ENCODE measurements at places on chromosomes 7 and 10. TPM values are rescaled to one million over a fixed set of nuclear protein-coding genes. Genes with fewer than 3 reads are reported as not detected.
A peak's percentile ranks its signal among the peaks of the same experiment; 100 is the strongest.

DNA sequence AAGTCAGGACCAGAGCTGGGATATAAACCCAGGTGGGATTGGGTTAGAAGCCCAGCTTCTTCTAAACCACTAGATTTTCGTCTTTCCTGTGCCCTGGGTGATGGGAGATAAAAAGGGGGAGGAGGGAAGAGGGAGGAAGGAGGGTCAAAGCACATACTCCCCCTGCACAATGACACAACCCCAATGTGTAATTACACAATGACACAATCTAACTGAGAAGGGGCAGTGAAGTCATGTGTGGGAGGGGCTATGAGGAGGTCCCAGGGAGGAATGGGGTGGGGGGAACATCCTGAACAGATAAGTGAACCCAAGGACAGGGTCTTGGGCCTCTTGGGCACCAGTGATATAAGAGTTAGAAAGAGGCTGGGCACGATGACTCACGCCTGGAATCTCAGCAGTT is 44.5 kb downstream of the TECTB start:
- DNase-seq: no peak

DNA sequence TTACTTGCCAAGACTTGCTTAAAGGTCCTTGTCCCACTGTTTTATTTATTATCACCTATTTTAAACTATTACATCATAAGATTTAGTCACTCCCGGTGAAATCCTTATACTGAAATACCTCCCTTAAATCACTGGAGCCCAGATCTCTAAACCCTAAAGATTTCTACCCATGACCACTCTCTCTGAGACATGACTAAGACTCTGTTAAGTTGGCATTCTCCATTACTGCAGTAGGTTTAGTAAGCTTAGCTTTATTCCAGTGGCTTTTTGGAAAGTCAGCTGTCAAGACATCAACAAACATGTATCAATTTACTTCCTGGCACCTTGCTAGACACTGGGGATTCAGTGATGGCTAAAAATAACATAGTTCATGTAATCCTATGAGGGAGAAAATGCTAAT is 874.2 kb downstream of the KCNMA1 start:
- no peak for DNase-seq

- no peak for DNase-seq
These were observed 53.2 kb downstream of the GAD2 start for GRCh38 chr10:26269754-26270153.

- DNase-seq: no peak
These were observed 130.1 kb downstream of the NT5C2 start for GRCh38 chr10:103062854-103063590.

- peak; percentile 75 for DNase-seq
These were observed 13.6 kb downstream of the CAMK2B start for GRCh38 chr7:44311561-44312495.

DNA sequence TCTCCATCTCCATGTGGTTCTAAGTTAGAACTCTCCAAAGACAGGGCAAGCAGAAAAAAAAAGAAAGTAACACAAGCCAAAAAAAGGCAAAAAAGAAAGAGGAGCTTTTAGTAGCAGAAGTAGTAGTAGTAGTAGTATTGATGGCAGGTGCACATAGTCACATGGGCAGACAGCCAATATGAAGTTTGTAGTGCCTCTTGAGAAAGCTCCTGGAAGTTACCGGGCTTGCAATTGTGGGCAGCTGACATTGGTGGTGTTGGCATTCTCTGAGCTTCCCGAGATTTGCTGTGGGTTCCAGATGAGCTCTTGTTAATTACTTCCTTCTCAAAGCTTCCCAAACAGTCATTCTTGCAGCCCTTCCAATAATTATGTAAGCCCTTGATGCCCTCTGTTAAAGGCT is 1128.5 kb downstream of the TYW1 start:
- no peak for DNase-seq

GRCh38 chr10:26792758-26793495 is 67.8 kb downstream of the ABI1 start:
- DNase-seq: no peak

DNA sequence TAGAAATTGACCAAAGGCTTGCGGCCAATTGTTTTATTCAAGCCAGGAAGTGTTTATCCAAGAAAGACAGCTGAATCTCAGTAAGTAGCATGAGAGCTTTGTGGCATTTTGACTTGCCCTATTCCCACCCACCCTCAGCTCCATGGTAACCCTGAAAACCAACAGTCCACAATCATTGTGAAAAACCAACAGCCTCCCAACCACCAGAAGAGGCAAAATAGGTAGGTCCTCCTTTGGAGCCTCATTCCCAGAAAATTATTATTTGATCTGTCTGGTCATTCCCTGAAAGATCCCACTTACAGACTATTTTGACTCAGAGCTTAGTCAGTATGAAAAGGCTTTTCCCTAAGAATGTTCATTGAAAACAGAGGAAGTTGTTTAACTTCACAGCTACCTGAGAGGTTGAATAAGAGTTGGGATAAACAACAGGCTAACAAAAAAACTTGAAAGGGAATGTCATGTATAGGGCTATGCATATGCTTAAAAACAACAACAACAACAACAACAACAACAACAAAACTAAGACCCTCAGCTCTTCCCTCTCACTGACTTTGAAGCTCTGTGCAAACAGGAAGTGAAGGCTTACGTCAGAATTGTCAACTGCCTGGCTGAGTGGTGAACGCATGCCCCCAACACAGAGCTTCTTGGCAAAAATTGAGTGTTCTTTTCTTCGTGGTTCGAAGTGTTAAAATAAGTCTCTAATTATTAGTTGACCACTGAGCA is 11.2 kb downstream of the KPNA7 start:
- no peak for DNase-seq

Gene PON3
- total RNA-seq: 3.9 TPM

GRCh38 chr10:7512487-7512886 is 101.7 kb upstream of the SFMBT2 start:
- no peak for DNase-seq

DNA sequence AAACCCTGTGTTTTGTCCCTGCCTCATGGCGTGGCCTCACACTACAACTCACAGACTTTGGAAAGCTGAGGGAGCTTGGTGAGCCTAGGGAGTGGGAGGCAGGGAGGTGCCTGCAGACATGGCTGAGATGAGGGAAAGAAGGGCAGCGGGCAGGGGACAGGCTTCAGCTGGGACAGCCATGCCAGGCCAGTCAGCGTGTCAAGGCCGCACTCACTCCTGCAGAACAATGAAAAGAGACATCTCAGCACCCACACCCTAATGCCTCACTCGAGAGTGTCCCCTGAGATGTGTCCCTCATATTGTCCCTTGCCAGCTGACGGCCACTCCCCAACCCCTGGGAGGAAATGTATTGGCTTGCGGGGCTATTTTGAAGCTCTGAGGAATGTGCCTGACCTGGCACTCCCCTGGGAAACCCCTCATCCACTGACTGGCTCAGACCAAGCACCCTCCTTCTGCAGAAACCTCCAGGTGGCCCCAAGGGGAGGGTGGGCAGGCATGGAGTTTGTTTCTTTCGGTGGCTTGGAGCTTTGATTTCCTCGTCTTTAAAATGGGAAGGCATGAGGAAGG is 31.6 kb downstream of the SH3PXD2A start:
- DNase-seq: no peak

Gene ACSM6
- not detected for total RNA-seq

DNA sequence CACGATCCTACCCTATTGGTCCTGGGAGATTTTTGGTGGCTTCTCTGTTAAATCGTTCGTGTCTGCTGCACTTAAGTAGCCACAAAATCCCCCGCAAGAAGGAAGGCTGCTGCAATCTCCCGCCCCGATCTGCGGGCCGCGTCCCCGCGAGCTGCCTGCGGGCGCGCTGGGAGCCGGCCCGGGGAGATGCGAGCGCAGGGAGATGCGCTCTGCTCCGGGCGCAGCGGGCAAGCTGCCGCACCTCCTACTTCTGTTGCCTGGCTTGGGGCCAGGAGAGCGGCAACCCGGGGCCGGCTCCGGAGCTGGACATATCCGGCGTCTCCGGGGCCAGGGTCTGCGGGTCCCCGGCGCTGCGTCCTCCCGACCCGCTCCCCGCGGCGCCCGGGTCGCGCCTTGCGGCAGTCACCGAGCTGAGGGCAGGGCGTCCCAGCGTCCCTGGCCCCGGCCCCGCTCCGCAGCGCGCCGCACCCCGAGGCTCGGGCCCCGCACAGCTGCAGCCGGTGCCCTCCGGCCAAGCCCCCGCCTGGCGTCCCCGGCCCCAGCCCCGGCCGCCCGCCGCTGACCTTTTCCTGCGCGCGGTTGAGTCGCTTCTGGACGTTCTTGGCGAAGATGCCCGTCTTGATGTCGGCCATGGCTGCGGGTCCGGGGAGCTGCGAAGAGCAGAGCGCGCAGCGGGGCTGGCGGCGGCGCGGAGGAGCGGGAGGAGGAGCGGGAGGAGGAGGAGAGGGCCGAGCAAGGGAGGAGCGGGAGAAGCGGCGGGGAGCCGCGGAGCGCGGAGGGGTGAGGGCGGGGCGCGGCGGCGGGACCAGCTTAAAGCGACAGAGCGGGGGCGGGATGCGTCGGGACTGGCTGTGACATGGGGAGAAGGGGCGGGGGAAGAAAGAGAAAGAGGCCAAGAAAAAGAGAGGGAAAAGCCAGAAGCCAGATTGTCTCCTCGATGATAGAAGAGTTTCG is at the start of gene AMPH:
Gene AMPH, minus strand, starts transcription at position 654 of the 954 bp plus-strand sequence. Its CDS starts 22 bp downstream, at position 632.
- DNase-seq: no peak

Gene TMEM176A
- total RNA-seq: 43.7 TPM

- DNase-seq: no peak
These were observed 66.6 kb downstream of the PRKCQ start for GRCh38 chr10:6513476-6513875.

Gene ADRB1
- total RNA-seq: not detected

- DNase-seq: no peak
These were observed 125.6 kb downstream of the CXCL12 start for GRCh38 chr10:44259090-44259874.

Gene C10orf53
- not detected for total RNA-seq

DNA sequence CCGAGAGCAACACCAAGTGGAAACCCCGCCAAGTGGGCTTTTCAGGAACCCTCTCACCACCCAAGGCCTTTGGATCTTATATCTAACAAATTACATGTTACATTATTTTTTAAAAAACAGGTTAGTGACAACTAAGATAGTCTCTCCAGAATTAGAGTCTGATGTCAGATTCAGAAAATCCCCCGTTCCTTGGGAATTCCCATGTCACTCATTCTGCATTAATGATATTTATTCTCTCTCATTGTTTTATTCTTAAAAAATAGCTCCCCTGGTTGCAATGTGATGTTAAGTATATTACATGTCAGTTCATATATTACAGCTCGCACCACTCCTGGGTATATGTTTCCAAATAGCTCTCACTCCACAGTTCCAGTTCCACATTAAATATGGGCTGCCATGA is 81.8 kb downstream of the WNT2 start:
- DNase-seq: no peak

Gene SPDYE9
- total RNA-seq: not detected

Gene ASB15
- not detected for total RNA-seq

DNA sequence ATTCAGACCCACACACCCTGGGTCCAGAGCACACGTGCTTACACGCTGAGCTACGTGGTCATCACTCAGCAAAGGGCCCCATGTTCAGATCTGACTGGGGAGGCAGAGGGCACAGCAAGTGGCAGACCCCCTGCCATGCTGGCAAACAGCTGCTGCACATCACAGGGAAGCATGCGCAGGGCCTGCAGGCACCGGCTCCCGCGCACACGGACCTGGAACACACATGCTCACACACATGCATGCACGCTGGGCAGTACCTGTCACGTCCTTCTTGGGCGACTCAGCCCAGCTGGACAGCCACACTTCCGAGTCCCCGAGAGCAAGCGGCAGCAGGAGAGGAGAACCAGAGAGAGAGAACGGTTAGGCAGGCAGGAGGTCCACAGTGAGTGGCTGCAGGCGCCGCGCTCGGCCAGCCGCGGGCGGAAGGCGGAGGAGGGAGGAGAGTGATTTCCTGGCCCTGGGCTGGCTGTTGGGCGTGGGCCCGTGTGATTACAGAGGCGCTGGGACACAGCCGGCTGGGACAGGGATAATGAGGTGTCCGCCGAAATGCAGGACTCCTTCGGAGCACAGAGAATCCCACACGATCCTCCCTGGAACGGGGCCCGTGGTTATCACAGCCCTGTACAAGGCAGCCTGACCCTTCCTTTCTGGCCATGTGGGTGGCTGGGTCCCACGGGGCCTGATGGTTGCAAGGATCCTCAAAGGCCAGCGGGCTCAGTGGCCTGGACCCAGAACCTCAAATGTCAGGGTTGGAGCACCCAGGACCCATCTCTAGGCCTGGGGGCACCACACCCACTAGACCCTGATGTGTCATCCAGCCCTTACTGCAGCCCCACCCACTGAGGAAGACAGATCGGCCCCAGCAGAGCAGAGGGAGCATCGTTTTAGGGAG is 175.1 kb downstream of the NEURL1 start:
- no peak for DNase-seq

- DNase-seq: no peak
These were observed 4.0 kb upstream of the CLEC5A start for GRCh38 chr7:141950806-141951205.

Gene GPR15LG
- total RNA-seq: 98.0 TPM

DNA sequence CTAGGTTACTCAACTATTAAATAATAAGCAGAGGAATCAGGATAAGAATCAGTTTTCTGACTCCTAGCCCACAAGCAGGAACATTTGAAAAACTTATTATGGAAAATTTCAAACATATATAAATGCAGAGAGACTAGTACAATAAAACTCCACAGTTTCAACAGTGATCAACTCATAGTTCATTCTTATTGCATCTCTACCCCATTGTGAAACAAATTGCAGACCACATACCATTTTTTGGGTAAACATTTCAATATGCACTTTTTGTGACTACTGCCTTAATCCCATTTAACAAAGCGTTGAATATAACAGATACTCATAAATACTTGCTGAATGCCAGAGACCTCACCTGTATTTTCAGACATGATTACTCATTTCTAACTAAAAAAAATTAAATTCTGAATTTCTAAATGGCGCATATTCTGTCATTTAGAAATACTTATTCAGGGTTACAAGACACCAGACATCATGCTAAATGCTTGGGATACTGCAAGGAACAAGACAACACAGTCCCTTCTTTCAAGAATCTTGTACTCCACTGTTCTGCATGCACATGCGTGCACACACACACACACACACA is 11.4 kb downstream of the CDK6 start:
- DNase-seq: no peak

Gene TSPAN13
- total RNA-seq: 13.8 TPM

GRCh38 chr7:44897309-44897708 is 12.0 kb upstream of the PURB start:
- DNase-seq: no peak

Gene CRHR2
- not detected for total RNA-seq

- no peak for DNase-seq
These were observed 204.4 kb upstream of the TMEM72 start for GRCh38 chr10:44706745-44707144.

DNA sequence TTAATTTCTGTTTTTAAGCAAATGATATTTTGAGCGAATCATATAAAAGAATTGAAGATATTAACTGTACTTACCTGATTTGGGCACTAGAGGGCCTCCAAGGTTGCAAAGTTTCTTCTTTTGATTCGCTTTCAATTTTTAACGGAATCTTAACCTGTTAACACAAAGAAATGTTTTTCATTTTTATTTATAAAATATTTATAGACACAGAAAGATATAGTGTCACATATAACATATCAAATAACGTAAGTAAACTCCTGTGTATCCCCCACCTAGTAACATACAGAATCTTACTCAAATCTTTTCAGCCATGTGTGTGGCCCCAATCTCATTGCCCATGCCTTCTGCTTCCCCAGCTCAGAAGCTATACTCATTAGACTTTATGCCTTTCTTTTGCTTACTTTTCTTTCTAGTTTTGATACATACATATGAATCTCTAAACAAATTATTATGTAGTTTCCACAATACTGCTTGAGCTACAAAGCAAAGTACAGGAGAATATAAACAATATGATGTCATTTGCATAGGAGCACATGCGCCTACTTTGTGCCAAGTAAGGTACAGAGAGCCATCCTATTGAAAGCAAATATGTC is 49.5 kb upstream of the ZPBP start:
- DNase-seq: no peak
